ENCODE measurements at places on chromosomes 7 and 10. TPM values are rescaled to one million over a fixed set of nuclear protein-coding genes. Genes with fewer than 3 reads are reported as not detected.

Gene CACNA2D1
- total RNA-seq = not detected

Gene RET
- 0.38 TPM for total RNA-seq

Gene CFAP70
- total RNA-seq = 0.36 TPM

Gene ZNF273
- total RNA-seq = 18.0 TPM
